ENCODE measurements at places on chromosomes 3 and 15.
A peak's percentile ranks its signal among the peaks of the same experiment; 100 is the strongest.

DNA sequence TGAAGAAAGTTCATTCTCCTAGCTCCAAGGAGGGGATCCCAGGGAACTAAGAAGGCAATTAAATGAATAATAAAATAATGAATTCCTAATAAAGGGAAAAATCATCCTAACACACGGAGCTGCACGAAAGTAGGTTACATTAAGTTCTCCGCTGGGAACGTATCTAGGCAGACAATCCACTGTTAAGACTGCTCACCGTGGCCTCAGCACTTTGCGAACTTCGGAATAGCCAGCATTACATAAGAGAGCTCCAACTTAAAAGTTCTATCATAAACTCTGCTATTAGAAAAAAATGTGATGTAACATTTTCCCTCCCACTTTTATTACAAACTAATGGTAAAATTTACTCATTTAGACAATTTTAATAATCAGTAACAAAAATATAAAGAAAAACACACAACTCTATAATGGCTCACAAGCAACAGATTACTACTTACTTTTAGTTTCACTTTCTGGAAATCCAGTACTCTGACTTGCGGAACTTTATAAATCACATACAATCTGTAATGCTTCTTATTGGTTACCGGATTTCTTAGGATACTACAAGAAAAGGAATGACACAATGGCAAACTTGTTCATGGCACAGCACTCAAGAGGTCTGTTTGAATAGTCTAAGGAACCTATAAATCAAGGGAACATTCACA lies 8.5 kb downstream of the SNRPA1 start:
- DNase-seq = no peak

- peak; percentile 89 for DNase-seq
Observed at GRCh38 chr3:114880078-114880477, 267.0 kb downstream of the ZBTB20 start.

DNA sequence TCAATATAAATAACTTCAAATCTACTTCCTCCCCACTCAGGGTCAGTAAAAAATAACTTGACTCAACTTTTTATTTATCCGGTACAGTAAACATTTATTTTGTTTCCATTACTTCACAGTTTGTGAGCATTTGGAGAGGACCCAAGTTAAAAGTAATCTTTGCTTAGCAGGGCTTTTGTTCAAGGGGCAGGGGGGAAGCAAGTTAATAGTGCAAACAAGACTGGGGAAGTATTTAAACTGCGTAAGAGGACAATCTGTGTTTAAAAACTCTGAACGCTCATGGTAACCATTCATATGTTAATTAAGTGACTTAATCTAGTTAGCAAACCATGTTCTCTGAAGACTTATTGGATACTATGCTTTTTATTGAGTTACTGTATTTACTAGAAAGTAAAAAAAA lies 346.2 kb downstream of the SLC9A9 start:
- DNase-seq = no peak

- no peak for DNase-seq
Observed at GRCh38 chr15:40253167-40253790, 14.4 kb downstream of the PAK6 start.
